ENCODE measurements at places on chromosomes 13 and 19.

DNA sequence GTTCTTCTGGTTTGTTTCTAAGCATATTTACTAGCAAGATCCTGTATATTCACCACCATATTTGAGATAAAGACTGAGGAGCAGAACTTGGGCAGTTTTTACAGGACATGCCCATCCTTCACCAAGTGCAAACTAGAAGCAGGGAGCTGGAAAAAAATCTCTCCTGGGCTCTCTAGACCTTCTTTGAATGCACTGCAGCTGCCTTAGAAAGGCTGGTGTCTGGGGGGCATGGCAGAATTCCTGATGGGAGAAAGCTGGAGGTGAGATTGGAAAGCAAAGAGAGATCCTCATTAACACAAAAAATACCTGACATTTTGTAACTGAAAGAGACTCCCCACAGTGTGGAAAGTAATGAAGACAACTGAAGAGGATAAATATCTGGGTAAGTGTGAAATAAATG lies 1612.1 kb downstream of the OLFM4 start:
- DNase-seq, result no peak

DNA sequence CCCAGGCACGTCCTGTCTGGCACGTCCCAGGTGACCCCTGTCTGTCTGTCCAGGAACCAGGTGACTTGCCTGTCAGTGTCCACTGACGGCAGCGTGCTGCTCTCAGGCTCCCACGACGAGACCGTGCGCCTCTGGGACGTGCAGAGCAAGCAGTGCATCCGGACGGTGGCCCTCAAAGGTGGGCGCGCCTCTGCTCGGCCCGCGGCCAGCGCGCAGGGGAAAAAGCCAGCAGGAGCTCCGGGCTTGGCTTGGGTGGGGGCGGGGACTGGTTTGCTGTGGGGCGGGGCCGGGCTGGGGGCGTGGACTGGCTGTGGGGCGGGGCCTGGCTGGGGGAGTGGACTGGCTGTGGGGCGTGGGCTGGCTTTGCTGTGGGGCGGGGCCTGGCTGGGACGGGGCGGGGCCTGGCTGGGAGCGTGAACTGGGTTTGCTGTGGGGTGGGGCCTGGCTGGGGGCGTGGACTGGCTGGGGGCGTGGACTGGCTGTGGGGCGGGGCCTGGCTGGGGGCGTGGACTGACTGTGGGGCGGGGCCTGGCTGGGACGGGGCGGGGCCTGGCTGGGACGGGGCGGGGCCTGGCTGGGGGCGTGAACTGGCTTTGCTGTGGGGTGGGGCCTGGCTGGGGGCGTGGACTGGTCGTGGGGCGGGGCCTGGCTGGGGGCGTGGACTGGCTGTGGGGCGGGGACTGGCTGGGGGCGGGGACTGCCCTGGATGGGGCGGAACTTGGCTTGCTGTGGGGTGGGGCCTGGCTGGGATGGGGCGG lies 7.2 kb downstream of the WDR18 start:
- DNase-seq, result peak; percentile 22

DNA sequence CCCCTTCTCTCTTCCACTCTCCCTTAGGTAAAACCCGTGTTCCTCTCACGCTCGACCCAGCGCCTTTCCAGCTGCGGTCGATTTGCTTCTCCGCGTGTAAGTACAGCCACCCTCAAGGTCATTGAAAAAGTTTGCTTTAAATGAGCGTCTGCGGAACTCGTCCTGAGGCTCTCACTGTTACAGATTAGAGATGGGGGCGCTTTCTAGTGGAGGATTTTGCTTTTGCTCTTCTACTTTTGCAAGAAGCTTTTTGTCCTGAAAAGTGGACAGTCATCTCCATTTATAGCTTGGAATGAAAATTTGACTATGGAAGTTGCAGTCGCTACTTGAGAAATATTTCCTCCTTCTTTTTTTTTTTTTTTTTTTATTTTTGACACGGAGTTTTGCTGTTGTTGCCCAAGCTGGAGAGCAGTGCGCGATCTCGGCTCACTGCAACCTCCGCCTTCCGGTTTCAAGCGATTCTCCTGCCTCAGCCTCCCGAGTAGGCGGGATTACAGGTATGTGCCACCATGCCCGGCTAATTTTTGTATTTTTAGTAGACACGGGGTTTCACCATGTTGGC lies 595 bp upstream of the RAB20 start:
- DNase-seq, result no peak

- no peak for DNase-seq
These were observed 568 bp downstream of the ATP11A start for GRCh38 chr13:112690283-112690929.

GRCh38 chr19:51821456-51821855 lies 26.5 kb downstream of the FPR3 start:
- no peak for DNase-seq

- no peak for DNase-seq
These were observed 260.8 kb downstream of the PCDH9 start for GRCh38 chr13:66969291-66969690.

DNA sequence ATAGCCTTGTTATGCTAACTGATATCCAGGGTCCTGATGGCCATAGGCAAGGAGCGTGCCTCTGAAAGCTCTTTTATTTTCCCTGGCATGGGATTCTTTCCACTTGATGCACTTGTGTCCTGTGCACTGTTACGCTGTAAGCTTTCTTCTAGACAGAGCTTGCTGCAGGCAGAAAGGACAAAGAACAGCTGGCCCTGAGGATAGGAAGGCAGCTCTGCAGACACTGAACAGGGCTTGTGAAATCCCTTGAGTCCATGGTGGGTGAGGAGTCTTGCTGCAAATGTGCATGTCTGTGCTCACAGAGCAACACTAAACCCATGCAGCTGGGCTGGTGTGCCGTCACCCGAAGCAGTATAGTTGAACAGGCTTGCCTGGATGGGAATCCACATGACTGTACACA lies 126.6 kb downstream of the AKAP11 start:
- no peak for DNase-seq

GRCh38 chr13:100506154-100506553 lies 82.4 kb downstream of the GGACT start:
- DNase-seq, result no peak

GRCh38 chr13:26895808-26896466 lies 135.4 kb upstream of the GPR12 start:
- no peak for DNase-seq

GRCh38 chr13:111521030-111521429 lies 200.6 kb downstream of the TEX29 start:
- no peak for DNase-seq

- no peak for DNase-seq
These were observed 8.7 kb downstream of the HIPK4 start for GRCh38 chr19:40381321-40381720.

- DNase-seq, result no peak
These were observed 127.4 kb downstream of the SLITRK5 start for GRCh38 chr13:87798536-87798935.

DNA sequence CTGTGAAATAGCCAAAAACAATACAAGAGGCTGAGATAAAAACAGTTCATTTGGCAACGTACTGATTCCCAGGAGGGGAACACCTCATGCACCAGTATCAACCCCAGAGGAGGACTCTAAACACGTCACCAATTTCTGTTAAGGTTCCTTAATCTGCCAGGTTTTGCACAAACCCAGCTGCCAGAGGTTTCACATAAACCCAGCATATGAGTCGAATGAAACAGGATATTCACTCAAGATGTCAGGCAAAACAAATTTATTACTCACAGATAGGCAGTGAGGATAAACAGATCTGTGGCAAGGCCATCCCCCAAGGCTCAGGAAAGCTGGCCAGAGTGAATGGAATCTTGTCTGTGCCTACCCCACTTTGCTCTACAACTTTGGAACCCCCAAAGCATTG lies 210.9 kb downstream of the GPC5 start:
- no peak for DNase-seq

DNA sequence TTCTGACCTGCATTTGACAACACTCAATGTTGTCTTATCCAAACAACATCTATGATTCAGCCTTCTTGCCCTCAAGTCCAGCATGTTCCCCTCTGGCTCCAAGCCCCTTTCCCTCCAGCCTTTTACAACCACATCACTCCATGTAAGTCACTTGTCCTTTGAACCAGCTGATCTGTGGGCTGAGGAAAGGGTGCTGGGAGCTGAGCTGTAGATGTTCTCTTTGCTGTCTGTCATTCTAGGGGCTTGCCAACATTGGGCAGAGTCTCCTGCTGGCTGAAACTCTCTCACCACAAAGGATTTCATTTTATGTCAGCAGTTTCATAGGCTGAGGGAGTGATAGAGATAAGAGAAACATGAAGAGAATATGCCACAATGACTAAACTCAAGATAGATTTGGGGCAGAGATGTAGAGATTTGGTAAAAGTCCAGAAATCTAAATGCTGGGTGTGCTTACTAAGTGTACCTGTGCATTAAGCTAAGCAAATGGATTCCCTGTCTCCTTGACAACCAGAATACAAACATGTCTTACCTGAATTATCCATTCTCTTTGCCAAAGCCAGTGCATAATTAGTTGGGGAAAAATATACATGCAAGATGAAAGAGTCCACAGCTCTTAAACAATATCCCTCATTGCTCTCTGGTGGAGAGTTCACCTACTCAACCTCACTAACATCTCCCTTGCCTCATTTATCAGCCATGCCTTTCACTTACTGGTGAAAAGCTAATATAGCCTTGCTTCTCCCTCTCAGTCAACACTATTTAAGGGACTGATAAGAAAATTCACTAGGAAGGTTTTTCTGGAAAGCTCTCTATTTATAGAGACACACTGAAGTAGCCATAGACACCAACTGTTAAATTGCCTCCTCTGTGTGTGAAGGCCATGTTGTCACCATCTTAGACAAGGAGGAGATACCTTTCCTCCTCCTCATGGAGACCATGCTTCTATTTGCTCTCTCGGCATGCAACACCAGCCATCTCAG lies 175.5 kb upstream of the SERP2 start:
- DNase-seq, result no peak

- no peak for DNase-seq
These were observed 1.3 kb upstream of the FBL start for GRCh38 chr19:39847525-39847924.

DNA sequence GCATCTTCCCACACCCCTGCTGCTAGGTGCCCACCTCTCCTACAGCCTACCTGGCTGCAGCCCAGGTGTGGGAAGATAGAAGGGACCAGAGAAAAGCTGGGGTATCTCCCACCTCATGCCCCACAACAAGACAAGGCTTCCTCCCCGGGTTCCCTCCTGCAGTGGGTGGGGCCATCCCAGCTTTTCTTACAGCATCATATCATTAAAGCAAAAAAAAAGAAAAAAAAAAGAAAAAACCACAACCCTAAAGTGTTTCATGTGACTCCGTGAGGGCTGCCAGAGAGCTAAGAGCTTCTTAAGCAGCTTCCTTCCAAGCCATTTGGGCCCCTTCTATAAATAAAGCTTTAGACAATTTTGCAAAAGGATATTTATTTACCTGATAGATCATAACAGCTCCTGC lies 455.4 kb upstream of the TSHZ3 start:
- DNase-seq, result no peak

DNA sequence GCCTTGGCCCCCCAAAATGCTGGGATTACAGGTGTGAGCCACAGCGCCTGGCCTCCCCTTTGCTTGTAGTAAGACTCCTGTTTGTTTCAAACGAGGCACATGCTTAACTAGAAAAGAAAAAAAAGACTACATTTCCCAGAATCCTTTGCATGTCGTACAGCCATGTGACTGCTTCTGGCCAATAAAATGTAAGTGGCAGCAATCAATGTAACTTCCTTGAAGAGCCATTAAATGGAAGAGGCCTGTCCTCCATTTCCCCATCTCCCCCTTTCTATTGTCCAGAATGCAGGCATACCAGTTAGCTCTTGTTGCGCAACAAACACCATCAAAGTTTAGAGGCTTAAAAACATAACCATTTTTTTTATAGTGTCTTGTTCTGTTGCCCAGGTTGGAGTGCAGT lies 10.4 kb upstream of the GPR32 start:
- peak; percentile 69 for DNase-seq

GRCh38 chr19:5338656-5339197 lies 1.9 kb downstream of the PTPRS start:
- DNase-seq, result no peak

DNA sequence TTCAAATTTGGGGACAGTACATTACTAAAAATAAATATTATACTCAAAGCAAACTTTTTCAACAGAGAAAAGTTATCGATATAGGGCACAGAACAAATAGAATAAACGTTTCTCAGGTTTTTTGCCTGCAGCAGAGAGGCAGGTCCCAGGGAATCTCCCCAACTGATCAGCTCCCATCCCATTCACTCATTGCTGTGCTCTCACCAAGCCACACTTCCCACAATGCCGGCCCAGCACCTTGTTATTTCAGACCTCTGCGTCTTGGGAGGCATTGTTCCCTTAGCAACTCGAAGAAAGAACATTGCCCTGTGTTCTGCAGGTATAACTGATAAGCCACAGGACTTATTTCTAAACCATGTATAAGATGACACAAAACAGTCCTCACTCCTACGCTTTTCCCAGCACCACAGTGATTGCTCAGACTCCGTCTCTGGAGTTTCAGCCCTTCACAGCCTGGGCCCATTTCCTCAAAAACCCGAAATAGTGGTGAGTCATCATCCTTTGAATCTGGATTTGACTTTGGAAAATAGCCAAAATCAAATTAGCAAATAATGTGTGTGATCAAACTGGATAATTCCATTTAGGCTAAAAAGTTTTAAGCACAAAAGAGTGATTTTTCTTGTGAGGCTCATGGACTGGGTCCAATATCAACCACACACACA lies 100.4 kb downstream of the DCLK1 start:
- DNase-seq, result no peak

- DNase-seq, result no peak
These were observed 407.8 kb downstream of the ZNF536 start for GRCh38 chr19:30780032-30780431.

GRCh38 chr13:21218351-21219035 lies 42.0 kb downstream of the MRPL57 start:
- DNase-seq, result no peak

GRCh38 chr13:32261567-32261966 lies 53.6 kb downstream of the ZAR1L start:
- DNase-seq, result no peak

DNA sequence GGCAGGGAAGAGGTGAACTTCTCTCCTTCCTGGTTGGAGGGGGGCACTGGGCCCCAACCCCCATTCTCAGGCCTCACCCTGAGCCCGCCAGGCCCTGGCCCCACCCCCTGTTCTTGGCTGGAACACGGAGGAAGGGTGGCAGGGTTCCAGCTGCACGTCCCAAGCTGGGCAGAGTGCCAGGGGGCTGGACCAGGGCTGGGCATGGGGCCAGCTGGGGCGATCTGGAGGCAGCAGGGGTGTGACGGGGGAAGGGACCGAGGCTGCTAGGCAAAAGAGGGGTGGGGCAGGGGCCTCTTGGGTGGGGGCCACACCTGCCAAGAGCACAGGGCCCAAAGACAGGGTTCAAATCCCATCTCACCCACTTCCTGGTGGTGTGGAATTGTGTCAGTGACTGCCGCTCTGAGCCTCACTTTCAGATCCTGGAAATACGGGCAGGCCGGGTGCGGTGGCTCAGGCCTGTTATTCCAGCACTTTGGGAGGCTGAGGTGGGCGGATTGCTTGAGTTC lies 2.2 kb downstream of the HIF3A start:
- peak; percentile 45 for DNase-seq
